HS-5 (cell line): ENCODE measurements at places on chromosomes 4 and X.

- no peak for DNase-seq
Observed at GRCh38 chr4:158929939-158930638, 161.3 kb downstream of the FNIP2 start.

- DNase-seq, result no peak
Observed at GRCh38 chr4:21645776-21646175, 302.8 kb downstream of the KCNIP4 start.

DNA sequence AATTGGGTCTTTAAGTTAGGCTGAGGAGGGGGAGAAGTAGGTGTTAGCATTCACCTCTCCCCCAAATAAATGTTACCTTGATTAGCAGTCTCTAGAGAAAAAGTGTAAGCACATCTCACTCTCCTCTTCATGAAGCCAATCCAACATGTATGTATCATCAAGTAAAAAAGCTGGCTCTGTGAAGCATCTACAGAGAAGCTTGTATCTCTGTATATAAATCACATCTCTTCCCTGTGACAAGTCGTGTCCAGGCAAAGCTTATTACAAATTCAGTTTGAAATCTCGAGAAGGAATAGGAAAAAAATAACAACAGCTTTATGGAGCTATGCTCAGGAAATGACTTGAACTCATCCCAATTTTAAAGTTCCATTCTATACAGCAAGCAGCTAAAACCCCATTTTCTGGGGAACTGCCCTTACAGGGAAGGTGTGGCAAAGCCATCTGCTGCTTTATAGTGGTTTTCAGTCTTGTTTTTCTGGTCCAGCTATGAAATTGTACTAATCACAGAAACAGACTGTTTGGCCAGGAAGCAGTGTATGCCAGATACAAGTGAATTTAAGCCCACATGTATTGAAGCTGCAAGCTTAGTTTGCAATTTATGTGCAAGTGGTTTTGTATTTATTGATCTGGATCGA, 313.3 kb upstream of the NOCT start:
- DNase-seq, result no peak

DNA sequence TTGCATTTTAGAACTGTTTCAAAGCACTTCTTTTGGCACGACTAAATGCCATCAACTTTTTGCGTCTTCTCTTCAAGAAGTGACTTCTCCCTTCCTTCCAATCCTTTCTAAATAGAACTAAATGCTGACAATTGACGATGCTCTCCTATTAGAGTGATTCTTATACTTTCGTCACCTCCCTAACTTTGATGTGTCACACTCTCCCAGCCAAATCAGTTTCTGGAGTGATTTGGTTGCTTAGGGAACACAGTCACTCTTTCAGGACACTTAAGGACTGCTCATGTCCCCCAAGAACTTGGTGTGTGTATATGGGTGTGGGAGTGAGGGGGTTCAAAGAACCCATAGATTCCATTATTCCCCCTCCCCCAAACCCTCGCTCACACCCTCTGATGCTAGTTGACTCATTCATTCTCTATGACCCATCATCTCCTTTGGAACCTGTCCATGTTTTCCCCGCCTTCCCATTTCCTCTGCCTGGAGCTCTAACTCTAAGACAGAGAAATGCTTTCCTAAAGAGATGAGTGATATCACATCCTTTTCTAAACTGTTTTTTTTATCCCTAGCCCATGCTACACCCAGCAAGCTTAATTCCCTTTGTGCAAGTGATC, 26.8 kb upstream of the AREG start:
- DNase-seq, result peak; percentile 80

GRCh38 chr4:123536225-123536624, 139.6 kb downstream of the SPRY1 start:
- no peak for DNase-seq

DNA sequence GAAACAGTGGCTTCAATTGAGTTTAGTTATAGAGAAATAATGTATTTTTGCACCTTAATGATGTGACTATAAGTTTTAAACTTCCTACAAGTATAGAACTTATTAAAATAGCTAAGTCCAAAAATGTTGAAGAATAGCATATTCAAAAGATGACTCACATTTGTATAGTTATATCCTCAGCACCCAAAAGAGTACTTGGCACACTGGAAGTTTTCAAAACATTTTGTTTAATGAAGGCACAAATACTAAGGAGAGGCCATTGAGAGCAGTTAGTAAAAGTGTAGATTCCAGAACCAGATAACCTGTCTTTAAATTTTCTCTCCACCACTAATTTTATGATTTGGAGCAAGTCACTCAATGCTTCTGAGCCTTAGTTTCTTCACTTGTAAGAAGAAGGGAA, 226.9 kb upstream of the MID1 start:
- DNase-seq, result no peak

DNA sequence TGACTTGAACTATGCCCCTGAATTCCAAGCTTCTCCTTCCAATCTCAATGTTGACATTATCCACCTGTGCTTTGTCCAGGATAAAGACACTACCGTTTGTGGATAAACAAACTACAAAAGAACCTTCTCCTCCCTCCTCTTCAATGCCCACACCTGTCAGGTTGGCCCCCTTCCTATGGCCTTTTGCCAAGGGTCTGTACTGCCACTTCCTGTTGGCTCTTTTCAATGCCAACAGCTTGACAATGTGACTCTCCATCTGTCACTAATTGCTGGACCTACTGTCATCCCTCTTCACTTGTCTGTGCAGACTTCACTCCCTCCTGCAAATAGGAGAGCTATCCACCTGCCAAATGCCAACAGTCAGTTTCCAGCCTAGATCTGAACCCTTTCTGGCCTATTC, 35.8 kb upstream of the MID1 start:
- no peak for DNase-seq
